ENCODE measurements at places on chromosomes 7 and 10.

GRCh38 chr7:2751086-2751485 lies 63.1 kb downstream of the AMZ1 start:
- no peak for DNase-seq

GRCh38 chr10:9814285-9814864 lies 1203.3 kb upstream of the CELF2 start:
- peak; percentile 38 for DNase-seq

GRCh38 chr10:132248455-132249225 lies 59.1 kb downstream of the STK32C start:
- no peak for DNase-seq

GRCh38 chr7:158109364-158110033 lies 478.1 kb downstream of the PTPRN2 start:
- no peak for DNase-seq

DNA sequence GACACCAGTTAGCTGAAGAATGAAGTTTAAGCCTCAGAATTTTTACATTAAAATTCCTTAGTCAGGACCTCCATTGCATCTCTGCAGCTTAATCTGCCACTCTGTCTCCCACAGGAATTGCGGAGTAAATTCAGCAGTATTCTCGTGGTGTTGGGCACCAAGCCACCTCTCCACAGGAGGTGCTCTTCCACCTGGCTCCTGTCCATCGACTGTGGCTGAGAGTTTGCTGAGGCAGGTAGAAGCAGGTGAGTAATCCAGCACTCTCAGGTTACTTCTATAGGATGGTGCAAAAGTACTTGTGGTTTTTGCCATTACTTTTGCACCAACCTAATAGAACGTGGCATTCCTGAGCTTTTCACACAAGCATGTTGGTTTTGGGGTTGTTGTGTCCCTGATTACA lies 134.1 kb downstream of the GFRA1 start:
- no peak for DNase-seq

DNA sequence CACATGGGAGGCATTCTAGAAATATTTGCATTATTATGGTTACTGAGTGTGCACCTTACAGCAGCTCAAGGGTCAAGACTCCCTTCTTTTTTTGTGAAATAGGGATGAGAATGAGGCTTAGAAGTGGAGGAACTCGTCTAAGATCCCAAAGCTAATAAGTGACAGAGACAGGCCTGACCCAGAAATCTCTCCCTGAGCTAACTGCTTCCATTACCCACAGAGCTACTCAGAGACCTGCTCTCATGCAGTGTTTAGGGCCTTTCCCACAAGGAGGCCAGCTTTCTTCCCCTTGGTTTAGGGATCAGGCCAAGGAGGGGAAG lies 301.7 kb downstream of the RPS24 start:
- no peak for DNase-seq

- no peak for DNase-seq
Observed at GRCh38 chr7:24334012-24334411, 50.0 kb downstream of the NPY start.

DNA sequence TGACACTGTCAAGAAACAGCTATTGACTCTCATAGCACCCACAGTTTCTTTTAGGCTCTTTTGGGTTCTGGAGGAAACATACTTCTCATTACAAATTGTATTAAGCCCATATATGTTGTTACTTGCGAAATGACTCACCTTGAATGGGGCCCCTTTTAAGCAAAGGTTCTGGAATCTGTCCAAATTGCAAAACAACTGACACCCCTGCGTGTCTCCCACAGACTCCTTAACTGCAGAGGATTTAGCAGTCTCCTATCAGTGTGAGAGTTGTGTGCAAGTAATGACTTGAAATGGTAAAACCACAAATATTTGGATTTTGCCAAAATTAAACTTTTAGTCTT lies 192.3 kb downstream of the DNAJC1 start:
- DNase-seq = no peak

GRCh38 chr7:5665094-5666025 lies 116.1 kb downstream of the RNF216 start:
- peak; percentile 63 for DNase-seq
